ENCODE measurements at places on chromosomes 6 and 20.

GRCh38 chr6:111788379-111789276 lies 84.6 kb downstream of the FYN start:
- no peak for DNase-seq

- no peak for DNase-seq
Measured at GRCh38 chr20:8860011-8860495, 208.8 kb upstream of the PLCB4 start.

DNA sequence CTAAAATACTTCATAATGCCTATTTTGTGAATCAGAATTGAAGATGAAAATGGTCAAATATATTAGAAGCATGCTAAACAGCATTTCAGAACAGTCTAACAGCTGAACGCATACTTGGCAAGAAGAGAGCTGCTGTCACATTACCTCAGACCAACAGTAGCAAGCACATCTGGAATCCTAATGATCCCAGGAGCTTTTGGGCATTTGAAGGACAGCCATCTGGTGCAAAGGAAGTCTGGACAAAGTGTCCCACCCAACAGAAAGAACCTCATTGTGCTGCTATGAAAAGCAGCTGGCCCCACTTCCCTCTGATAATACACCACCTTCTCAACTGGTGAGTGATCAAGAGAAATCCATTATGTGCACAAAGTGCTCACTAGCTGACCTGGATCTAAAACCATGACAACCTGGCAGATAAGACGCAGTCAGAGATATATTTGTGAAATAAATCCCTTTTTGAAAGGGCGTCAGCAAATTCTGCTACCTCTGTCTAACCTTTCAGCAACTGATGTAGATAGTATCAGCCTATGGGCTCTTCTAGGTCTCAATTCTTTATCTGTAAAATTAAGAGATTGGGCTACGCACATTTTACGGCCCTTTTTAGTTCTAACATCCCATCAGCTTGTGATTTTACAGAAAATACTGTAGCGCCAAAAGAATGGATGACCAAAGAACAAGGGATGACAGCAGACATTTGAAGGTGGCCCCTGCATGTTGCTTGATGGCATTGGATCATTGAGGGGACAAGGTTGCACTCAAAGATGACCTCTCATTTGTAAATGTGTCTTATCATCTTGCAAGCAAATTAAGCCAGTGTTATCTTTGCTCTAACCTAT lies 78.7 kb downstream of the SGK1 start:
- DNase-seq = no peak

GRCh38 chr20:51446656-51447055 lies 95.9 kb downstream of the NFATC2 start:
- no peak for DNase-seq

- DNase-seq = no peak
Measured at GRCh38 chr6:107524626-107525025, 34.7 kb downstream of the SOBP start.

DNA sequence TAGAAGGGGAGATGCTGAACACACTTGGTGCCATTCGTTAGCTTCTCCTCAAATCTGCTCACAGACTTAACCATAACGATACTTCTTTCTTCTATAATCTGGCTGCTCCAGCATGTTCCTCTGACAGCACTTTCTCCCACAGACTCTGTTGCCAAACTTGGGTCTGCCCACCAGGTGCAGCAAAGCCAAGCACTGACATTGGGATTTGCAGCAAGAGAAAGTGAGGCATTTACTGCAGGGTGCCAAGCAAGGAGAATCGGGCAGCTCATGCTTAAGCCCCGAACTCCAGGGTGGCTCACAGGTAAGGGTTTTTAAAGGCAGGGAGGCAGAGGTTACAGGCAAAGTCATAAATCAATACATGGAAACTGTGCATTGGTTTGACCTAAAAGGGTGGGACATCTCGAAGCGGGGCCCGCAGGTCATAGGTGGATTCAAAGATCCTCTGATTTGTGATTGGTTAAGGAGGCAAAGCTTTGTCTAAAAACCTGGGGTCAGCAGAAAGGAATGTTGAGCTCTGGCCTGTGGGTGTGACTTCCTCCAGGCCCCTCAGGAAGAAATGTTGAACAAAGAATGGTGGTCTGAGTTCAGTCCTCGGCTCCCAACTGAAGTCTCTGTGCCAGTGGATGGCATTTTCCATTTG lies 25.1 kb upstream of the PNPLA1 start:
- no peak for DNase-seq

Data from nucleus accumbens (tissue), 56 donors.